ENCODE measurements at places on chromosomes 5 and 9. TPM values are rescaled to one million over a fixed set of nuclear protein-coding genes. Genes with fewer than 3 reads are reported as not detected.

- DNase-seq, result no peak
Observed at GRCh38 chr5:6752236-6752635, 39.0 kb downstream of the TENT4A start.

The INSL4 gene
- not detected for total RNA-seq

GRCh38 chr5:45772402-45772801 lies 76.2 kb upstream of the HCN1 start:
- no peak for DNase-seq

DNA sequence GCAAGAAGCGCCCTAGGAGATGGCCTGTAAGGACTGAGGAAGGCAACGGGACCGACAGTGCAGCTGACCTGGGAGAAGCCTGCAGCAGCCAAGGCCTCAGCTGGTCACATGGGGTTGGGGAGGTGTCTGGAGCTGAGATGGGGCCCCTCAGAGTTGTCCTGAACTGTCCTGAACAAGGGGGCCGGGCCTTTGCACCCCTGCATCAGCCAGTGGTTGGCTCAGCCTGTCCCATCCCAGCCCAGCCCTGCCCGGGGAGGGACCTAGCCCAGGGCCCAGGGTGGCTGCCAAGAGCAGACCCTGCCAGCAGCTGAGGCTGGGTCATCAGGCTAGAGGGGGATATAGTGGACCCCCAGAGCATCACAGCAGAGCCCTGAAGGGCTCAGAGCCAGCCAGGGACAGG lies 122.8 kb upstream of the PPP1R26 start:
- no peak for DNase-seq

- no peak for DNase-seq
Observed at GRCh38 chr5:133114166-133114932, 62.5 kb downstream of the HSPA4 start.

GRCh38 chr5:178293400-178293799 lies 60.8 kb upstream of the PHYKPL start:
- no peak for DNase-seq

GRCh38 chr9:89601306-89601705 lies 3.5 kb upstream of the GADD45G start:
- no peak for DNase-seq

DNA sequence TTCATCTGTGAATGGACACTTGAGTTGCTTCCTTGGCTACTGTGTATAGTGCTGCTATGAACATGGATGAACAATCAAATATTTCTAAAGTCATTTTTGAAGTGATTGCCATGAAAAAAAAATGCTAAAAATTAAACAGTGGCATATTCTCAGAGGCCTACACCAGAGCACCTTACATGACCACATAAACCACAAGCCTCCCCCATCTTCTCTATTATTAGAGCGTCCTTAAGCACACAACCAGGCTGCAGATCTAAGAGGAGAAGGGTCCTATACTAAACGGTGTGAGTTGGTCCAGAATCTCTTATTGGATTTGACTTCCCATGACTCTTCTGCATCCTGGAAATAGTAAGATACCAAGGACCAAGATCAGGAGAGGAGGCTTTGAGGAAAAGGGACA lies 34.3 kb downstream of the PCA3 start:
- no peak for DNase-seq

The FLT4 gene
- 53.5 TPM for total RNA-seq

DNA sequence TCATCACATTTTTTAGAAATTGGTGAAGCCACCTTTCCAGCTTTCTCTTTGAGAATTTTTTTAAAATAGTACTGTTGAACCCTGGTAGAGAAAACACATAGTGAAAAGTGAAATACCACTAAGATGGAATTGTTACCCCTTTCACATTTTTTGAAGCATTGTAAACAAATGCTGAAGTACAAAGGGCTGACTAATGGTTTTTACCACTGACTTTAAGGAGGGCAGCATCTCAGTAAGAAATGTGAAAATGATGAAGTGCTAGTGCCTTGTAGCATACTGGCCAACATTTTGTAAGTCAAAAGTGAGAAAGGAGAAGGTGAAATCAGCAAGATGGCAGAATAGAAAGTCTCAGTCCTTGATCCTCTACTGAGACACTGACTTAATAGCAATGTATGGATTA lies 320.6 kb downstream of the PJA2 start:
- DNase-seq, result no peak

GRCh38 chr5:39905356-39905755 lies 480.6 kb upstream of the DAB2 start:
- no peak for DNase-seq

- DNase-seq, result no peak
Observed at GRCh38 chr9:85995599-85995998, 54.7 kb downstream of the NAA35 start.

The TMEM215 gene
- 0.75 TPM for total RNA-seq

The SPINK4 gene
- not detected for total RNA-seq

- no peak for DNase-seq
Observed at GRCh38 chr5:109931049-109931780, 241.5 kb downstream of the MAN2A1 start.

The PCDHGA4 gene
- 4.3 TPM for total RNA-seq

- no peak for DNase-seq
Observed at GRCh38 chr5:179824745-179825112, 4.0 kb downstream of the SQSTM1 start.

The NHP2 gene
- total RNA-seq, result 55.1 TPM

DNA sequence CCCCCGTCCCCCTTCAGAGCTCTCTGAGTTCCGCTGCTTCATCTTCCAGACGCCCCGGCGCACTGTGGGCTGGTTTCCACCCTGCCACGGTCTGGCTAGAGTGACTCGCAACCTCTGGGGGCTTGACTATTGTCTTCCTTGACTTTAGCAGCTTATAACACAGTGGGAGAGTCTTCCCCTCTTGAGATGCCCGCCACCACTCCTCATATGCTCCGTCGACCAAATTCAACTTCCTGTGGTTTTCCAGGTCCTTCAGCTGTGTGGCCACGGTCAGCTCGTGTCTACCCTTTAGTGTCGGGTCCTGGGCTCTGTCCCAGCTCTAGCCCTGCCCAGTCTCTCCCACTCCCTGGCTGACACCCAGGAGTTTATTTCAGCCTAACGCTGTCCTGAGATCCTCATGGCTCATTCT lies 28.2 kb upstream of the NCS1 start:
- no peak for DNase-seq

The SUSD3 gene
- total RNA-seq, result not detected

The GGTA1 gene
- 2.6 TPM for total RNA-seq

DNA sequence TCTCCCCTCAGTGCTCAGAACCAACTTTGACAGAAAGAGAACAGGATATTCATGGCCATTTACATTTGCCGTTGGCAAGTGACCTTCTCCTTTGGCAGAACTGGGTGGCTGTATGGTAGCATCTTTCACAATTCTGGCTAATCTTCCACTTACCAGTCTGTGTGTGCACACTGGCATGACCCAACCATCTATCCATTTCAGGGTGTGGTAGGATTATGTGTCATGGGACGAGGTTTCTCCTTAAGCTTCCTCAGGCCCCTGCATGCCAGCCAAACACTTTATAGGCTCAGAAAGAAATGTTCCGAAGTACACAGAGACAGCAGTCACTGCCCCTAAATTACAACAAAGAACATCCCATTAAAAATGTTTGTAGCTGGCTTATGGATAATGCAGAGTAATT lies 497.1 kb downstream of the NFIB start:
- no peak for DNase-seq

- DNase-seq, result no peak
Observed at GRCh38 chr5:151432210-151432609, 15.2 kb upstream of the SLC36A1 start.

GRCh38 chr5:155564541-155564940 lies 551.0 kb downstream of the KIF4B start:
- no peak for DNase-seq

The RASGRF2 gene
- total RNA-seq, result 16.9 TPM

The DMGDH gene
- 0.75 TPM for total RNA-seq

DNA sequence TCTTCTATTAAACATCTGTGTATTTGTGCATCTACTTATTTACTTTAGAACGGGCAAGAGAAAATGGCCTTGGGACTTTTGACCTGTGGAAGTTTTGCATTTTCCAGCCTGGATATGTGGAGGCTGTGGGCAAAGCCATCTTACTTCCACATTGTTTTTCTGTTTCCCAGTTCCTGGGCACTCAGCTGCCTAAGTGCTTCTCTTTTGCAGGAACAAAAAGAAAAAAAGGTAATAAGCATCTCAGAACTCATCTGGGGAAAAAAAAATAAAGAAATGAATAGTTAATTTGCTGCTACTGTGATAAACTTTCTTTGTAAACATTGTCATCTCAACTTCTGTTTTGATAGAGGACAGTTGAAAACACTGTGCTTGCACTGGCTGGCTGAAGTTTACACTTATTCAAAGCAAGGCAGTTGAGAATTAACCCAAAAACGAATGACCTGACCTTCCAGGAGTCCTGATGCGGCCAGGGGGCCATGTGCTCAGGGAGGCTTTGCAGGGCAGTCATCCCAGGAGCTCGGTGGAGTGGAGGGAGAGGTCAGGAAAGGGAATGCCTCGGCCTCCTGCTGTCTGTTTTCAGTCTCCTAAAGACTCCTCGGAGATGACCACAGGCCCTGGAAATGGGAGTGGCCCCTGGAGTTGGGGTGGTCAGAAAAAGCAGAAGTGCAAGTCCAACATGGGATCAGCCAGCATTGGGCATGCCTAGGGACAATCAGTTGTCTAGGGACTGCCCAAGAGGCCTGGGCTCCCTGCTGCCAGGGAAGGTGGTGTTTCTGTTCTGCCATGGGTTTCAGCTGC lies 75.5 kb downstream of the RAI14 start:
- no peak for DNase-seq

DNA sequence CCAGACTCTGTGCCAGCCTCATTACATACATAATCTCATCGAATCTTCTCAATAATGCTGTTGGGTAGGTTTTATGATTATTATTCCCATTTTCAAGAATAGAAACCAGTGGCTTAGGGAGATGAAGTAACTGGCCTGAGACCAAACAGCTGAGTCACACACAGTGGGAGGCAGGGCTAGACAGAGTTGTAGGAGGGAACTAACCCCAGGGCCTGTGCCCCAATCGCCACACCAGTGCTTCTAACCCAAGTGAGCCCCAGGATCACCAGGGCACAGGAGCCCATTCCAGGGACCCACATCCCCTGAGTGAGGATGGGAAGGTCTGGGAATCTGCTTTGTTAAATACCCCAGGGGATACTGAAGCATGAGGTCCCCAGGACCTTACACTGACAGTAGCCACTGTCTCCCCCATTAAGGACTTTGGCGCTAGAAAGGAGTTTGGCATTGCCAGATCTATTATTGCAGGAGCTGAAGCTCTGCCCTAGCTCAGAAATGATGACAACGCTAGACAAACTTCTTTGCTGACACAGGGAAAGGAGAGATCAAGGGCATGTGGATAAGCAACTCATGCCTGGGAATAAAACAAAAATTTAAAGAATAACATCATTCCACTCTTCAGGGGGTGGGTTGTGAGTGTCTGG lies 63.8 kb upstream of the PPARGC1B start:
- no peak for DNase-seq

DNA sequence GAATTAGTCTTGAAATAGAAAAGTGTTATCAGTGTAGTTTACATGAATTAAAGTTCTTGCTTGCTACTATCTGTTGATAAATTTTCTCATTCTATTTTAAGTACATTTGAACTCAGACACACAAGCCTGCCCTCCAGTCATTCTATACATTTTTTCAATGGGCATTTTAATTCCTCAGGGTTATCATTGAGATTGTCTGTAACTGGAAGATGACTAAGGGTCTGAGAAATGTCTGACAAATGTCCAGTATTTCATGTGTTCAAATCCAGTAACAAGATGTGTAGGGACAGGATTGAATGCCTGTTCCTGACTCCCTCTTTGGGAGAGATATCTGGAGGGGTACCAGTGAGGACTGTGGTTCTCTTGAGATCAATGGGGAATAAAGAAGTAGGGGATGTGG lies 223.9 kb upstream of the ADAMTSL1 start:
- no peak for DNase-seq

The TAF1L gene
- not detected for total RNA-seq

The FAM78A gene
- 6.2 TPM for total RNA-seq

The FAXDC2 gene
- total RNA-seq, result 25.3 TPM

- no peak for DNase-seq
Observed at GRCh38 chr5:150457121-150457520, 7.6 kb upstream of the RPS14 start.

The MIGA2 gene
- 39.9 TPM for total RNA-seq

DNA sequence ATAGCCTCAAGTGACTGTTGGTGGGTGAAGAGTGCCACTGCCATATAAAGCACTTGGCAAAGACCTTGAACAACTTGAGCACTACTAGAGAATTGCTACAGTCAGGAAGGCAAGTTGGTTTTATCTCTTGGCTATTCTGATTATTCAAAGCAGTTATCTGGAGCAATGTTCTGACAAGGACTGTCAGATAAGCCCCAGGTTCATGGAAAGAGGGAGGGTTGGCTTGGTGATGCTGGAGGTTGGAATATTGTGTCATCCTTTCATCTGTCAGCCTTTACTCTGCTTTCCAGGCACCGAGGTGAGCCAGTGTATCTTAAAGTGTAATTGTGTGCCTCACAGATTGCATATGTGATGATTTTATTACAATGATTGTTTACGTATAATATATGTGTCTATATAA lies 548.4 kb upstream of the ZNF608 start:
- DNase-seq, result no peak

DNA sequence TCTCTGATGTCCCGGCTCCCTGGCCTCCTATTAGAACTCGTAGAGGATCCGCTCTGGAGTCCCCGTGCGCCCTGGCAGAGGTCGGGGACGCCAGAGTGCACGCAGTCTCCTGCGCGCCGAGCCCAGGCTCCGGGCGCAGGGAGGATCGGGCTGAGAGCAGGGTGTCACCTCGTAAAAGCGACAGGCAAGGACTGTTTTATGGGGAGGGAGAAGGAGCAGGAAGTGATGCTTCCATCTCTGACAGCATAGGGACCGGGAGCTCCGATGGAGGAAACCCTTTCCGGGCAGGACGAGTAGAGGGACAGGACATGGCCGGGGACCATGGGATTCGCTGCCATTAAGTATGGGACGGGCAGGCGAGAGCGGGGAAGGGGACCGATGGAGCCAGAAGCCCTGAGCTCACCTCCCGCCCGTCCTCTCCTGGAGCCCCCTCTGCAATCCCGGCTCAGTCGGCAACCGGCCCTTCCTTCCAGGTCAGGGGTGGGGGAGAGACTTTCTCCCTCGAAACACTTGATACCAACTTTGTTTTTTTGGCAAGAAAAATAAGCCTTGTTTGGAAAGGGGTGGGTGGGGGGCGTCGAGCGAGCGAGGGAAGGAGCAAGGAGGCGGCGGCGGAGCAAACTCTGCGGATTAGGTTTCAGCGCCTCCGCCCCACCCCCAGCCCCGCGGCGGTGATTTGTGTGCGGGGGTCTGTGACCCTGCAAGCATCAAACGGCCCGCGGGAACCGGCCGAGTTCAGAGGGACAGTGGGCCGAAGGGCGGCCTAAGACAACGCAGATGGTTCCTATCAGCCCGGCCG lies 12.6 kb downstream of the LMX1B start:
- no peak for DNase-seq

The BNC2 gene
- 25.5 TPM for total RNA-seq

The EDIL3 gene
- 68.1 TPM for total RNA-seq
